ENCODE measurements at places on chromosomes 2 and 18.

GRCh38 chr2:70615222-70615621 lies 61.6 kb upstream of the TGFA start:
- DNase-seq, result no peak

DNA sequence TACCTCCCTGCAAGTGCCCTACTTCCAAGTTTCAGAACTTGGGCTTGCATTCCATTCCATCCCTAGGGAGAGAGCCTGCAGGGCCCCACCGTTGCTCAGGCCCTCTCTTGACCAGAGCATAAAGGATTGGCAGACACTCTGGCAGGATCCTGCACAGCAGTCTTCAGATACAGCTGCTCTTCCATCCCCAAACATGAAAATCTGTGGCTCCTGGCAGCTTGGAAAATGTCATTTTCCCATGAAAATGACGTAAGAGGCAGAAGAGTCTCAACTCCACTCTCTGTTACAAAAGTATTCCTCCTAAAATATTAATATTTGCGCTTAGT lies 162.6 kb downstream of the GFPT1 start:
- no peak for DNase-seq

- no peak for DNase-seq
These were observed 56.5 kb downstream of the HPCAL1 start for GRCh38 chr2:10359246-10359645.

DNA sequence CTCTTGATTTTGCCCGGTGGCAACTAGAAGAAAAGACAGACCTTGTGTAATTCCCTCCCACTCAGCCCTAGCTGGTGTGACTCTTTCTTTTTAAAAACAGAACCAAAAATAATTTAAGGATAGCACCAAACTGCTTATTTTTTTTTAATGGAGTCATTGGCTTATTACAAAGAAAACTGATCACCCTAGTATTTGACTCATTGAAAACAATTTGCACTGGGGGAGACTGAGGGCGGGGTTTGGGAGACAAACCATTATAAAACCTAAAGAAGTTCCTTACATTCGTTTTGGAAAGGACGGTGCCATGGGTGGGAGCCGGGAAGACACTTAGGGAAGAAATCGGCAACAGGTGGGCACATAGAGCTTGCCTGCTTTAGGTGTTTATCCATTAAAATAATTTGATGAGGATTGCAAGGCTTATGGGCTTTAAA lies 2.5 kb downstream of the PAX3 start:
- no peak for DNase-seq

DNA sequence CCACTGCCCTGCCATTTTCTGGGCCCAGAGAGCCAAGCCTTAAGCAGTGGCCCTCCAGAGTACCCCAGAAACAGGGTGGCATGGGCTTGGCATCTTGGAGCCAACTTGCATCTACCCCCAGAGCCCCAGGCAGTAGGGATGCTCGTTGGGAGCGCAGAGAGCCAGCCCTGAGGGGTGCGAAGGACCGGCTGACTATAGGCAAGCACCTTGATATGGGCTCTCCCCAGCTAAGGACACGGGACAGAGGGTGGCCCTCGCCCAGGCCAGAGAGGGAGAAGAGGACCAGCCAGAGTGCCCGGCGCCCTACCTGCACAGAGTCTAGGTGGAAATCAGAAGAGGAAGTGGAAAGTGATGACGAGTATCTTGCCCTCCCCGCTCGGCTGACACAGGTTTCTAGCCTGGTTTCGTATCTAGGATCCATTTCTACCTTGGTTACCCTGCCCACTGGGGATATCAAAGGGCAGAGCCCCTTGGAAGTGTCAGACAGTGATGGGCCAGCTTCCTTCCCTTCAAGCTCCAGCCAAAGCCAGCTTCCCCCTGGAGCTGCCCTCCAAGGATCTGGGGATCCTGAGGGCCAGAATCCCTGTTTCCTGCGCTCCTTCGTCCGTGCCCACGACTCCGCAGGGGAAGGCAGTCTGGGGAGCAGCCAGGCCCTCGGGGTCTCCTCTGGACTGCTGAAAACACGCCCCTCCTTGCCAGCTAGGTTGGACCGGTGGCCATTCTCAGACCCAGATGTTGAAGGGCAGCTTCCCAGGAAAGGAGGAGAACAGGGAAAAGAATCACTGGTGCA lies 16.2 kb downstream of the CEP68 start:
- no peak for DNase-seq

DNA sequence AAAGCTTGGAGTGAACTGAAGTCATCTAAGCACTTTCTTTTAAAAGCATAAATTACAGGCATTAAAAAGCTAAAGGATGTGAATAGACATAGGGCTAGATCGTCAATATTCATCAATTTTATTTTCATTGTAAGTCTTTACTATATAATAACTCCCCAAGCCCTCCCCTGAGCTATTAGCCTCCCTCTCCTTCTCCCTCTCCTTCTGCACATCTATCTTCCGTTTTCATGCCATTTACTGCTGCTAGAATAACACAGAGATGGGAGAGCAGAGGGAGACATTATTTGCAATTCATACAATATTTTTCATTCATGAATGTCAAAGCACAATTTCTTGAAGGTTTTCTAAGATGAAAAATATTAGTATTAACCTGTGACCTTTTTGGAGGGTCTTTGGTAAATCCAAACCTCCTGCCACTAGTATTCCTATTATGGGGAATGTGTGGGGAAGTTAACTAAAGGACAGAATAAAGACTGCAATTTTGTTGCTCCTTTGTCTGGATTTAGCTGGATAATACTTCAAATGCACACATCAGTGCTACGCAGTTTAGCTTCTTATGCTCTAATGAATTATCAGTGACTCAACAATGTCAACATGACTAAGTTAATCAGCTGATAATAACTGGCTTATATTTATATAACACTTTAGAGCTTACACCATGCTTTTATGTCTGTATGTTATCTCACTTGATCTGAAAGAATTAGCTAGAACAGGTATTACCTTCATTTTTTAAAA lies 28.2 kb upstream of the MFF start:
- no peak for DNase-seq

DNA sequence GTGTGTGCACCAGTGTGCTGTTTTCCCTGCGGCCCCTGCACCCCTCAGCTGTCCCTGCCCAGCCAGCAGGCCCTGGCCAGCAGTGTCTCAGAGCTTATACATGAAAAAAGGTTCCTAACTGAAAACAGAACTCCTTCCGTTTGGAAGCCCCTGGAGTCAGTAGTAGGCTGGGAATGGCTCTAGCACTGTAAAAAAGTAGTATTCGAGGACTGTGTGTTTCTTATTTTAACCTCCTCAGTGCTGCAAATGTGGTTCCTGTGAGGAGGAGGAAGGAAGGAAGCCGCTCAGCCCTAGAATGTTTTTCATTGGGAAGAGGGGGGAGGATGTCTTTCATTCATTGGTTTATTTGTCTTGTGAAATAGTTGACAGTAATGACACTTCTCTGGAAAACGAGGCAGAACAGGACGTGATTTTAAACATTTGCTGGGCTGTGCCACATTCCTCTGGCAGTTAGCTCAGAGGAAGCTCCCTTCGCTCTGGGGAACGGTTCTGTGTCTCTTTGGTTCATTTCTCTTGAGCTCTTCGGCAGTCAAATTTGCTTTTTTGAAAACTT lies 103.5 kb downstream of the SPTBN1 start:
- DNase-seq, result peak; percentile 86

DNA sequence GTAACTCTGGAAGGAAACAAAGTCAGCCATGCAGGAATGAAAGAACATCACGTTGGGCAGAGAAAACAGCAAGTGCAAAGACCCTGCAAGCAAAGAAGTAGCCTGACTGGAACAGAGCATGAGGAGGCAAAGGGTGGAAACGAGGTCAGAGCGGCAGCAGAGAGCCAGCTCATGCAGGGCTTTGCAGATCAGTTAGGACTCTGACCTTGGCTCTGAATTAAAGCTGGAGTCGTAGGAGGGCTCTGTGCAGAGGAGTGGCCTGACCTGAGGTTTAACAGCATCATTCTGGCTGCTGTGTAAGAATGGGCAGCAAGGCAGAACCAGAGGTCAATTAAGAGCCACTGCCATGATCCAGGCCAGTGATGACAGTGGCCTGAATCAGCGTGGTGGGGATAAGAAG lies 220.7 kb downstream of the PRKCE start:
- DNase-seq, result no peak

DNA sequence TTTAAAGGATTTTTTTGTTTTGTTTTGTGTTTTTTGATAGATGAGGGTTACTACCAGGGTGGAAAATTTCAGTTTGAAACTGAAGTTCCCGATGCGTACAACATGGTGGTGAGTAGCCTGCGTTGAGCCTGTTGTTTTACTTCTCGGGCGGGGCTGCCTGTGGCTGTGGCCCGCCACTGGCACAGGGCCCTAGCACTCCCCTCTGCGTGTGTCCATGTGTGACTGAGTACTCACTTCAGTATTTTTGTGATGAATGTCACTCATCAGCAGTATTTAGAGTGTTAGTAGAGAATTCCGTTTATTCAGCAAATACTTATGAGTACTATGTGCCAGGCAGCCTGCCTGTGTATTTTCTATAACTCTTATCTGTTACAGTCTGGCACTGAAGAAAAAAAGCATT lies 44.3 kb upstream of the SCLY start:
- DNase-seq, result no peak

DNA sequence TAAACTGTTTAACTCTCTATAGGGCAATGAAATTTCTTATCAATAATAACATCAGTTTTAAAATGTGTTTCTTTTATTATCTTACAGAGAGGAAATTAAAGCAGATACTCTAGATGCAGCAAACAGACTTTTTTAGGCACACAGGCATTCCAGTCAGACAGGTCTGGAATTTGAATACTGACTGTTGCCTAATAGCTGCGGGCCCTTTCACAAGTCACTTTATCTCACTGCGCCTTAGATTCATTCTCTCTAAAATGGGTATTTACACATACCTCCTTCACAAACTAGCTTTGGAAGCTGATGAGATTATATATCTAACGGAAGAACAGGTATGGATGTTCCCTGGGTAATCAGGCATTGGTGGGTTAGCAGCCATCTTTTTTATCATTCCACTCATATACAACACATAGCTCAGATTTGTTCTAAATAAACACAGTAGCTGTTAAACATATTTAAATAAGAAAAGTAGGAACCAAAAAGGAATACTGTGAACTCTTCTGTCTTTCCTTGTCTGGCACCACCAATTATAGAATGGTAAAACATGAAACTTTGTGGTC lies 104.2 kb downstream of the LRP2 start:
- DNase-seq, result peak; percentile 13

DNA sequence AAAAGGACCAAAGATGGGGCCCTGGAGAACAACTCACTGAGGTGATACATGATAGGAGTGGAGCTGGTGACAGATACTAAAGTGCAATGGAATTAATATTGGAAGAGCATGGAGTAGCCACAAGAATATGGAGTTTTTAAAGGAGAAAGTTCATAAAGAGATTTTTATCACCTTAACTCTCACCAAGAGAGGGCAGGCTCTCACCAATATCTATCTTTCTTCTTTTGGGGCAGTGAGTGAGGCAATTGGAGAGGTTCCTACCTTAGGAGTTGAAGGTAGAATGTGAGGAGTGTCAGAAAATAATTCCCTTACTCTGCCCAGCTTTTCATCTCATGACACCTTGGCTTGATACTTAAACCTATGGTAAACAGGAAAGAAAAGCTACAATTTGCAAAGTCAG lies 233.7 kb upstream of the CWC22 start:
- DNase-seq, result peak; percentile 56

GRCh38 chr18:25100418-25100817 lies 251.5 kb downstream of the ZNF521 start:
- DNase-seq, result no peak

Data from choroid plexus epithelial cell (primary cell).